Activated T-cell treated with anti-CD3 and anti-CD28 coated beads, Interleukin-2, amount 50 U/mL, for 72 hours (primary cell): ENCODE measurements at places on chromosomes 1 and 21.

DNA sequence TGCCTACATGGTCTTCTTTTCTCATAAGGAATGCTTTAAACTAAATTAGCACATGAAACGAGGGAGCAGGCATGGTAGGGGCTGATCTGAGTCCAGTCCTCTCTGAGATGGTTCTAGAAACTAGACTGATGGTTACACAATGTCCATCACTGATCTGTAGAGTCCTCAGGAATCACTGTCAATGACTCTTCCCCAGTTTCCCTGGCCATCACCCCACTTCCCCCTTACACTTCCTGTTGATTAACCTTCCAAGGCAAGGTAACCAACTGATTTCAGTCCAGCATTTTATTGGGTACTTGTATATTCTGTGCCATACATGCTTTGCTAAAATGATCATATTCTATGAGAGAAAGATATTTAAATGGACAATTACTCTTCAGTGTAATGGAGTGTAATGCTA is 100.6 kb upstream of the ARTN start:
- DNase-seq: no peak

GRCh38 chr1:109621379-109622136 is 1.9 kb downstream of the AMPD2 start:
- no peak for DNase-seq

DNA sequence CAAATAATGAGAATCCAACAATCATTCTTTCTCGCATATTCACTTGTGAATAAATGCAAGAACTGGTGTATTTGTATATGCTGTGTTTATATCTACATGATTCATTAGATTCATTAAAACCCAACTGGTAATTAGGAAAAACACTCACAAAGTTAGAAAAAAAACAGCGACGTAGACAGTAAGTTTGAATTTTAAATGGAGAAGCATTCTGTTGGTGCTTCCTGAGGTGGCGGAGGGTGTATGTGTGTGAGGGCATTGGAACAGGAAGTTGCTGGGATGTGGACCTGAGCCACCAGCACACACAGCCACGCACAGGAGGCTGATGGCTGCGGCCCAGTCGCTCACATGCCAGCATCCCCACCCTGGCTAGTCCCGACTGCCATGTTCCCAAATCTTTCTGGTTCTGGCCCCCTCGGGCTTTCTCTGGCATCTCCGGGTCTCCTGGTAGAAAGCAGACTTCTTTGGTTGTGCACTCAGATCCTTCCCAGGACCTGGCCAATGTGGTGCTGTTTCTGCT is 121.6 kb upstream of the IRF2BP2 start:
- DNase-seq: peak; percentile 54

DNA sequence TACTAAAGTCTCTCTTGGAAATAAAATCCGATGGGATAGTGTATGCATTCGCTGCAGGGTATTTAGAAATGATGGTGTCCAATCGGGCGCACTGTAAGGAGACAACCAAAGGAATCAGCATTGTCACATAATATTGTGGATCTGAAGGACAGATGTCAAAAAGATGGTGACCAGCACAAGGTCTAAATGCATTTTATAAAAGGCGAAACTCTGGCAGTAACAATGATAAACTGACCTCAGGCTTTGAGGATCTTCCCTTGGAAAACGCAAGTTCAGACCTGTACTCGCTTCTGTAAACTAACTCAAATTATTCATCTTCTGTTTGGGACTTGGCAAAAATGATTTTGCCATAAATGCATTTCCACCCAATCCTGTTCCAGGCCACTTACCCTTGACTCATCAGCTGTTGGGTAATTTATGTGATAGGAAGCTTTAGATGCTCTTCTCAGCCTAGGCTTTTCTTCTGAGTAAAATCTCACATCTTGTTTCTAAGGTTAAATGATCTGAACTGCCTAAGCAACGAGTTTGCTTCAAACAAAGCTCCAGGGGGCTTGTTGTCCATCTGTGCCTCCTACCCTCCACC is 33.8 kb downstream of the STPG1 start:
- no peak for DNase-seq

GRCh38 chr1:189977184-189977583 is 500.5 kb downstream of the BRINP3 start:
- no peak for DNase-seq
